RPMI7951 (cell line): ENCODE measurements at places on chromosomes 12 and 14.

- no peak for DNase-seq
Measured at GRCh38 chr12:97312570-97313135, 150.0 kb upstream of the RMST start.

- DNase-seq, result peak; percentile 89
Measured at GRCh38 chr14:70600382-70601157, at the start of gene MED6. Gene MED6, minus strand, starts transcription at chr14:70600655. Its CDS starts 18 bp downstream, at chr14:70600637.

DNA sequence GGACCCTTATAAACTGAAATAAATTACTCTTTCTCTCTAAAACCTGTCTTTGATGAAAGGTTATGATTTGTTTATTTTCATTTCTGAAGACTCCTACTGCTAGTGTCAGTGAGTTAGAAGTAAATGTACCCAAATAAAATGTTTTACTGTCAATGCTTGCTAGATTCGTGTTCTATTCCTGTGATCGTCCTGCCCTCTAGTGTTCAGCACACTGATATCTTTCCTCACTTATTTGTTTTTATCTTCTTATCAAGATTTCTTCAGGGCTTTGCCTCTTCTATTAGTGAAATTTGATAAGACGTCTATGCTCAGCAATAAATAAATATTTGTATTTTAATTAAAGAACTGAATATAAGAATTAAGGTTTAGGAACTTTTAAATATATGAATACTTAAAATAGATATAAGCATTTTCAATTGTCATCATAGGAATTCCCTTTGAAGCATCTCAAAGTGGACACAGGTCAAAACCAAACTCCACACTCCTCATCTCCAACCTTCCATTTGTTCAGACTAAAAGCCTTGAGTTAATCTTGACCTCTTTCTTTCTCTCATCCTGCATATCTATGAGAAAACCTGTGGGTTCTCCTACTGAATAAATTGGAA, 75.8 kb downstream of the C12orf50 start:
- DNase-seq, result peak; percentile 10

GRCh38 chr14:92302481-92302880, 20.5 kb upstream of the SLC24A4 start:
- DNase-seq, result no peak

DNA sequence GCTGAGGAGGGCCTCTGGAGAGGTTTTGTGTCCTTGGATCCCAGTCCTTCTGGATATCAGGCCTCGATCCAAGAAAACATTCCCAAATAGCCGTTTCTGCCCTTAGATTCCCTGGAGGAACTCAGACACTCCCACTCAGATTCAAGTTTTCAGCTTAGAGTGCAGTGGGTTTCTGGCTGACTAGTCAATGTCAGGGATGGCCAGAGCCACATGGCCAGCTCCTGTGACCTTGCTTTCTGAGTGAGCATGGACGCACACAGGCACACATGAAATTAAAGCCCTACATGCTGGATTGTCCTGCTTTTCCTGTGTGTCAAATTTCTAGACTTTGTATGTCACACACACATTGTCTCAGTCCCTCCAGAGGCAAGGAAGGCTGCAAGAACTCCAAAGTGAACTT, 86.2 kb downstream of the TNFAIP2 start:
- DNase-seq, result no peak

GRCh38 chr12:62128175-62128975, 131.8 kb upstream of the USP15 start:
- DNase-seq, result peak; percentile 1

DNA sequence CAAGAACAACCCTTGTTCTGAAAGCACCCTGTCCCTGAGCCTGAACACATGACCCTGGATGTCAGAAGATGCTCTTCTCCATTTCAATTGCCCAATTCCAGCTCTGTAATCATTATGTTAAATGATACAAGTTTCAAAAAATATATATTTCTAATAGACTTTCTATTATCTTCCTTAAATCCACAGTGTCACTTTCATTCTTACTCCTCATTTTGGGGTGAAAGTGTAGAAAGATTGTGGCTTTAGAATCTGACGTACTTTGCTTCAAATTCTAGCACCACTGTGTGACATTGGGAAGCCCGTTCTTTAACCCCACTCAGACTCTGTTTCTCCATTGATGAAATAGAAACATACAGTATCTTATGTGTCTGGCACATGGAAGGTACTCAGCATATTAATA, 83.2 kb downstream of the ETV6 start:
- DNase-seq, result no peak

DNA sequence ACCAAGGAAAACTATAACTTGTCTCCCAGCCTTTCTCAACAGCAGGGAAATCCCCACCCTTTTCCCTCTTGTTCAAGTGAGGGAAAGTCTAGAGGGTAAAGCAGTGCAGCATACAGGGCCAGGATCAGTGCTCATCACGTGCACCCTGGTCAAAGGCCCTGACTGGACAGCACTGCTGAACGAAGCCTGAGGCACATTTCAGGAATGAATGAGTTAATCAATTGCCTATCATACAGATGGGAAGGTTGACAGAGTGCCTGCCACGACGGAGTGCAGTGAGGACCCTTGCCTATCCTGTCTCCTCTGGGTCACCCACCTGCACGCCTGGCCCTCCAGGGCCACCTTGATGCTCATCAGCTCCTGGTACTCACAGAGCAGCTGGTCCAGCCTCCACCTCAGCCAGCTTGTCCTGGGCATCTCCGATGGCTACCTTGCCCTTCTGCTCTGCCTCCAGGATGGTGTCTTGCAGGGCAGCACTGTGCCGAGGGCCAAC, 11.7 kb upstream of the KRT73 start:
- no peak for DNase-seq

DNA sequence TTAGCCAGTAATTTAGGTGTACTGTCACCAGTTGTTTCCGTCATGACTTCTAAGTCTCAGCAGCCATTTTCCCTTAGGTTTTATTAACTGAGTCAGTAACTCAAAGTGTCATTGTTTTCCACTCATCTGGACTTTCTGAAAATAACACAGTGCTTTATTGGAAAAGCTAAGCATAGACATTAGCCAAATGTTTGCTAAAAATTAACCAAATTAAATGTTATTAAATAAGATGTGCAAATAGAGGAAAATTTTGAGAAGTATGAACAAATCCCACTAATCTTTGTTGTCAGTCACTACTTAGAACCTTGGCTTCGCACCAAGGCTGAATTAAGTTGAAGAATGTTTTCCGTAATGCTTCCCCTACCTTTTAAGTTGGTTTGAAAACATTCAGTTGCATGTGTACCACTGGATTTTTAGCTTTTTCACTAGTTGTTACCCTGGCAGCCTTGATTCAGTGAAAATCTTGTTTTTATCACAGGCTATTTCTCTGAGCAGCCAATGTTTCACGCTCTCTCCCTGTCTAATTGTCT, 43.0 kb downstream of the BORCS5 start:
- DNase-seq, result no peak

DNA sequence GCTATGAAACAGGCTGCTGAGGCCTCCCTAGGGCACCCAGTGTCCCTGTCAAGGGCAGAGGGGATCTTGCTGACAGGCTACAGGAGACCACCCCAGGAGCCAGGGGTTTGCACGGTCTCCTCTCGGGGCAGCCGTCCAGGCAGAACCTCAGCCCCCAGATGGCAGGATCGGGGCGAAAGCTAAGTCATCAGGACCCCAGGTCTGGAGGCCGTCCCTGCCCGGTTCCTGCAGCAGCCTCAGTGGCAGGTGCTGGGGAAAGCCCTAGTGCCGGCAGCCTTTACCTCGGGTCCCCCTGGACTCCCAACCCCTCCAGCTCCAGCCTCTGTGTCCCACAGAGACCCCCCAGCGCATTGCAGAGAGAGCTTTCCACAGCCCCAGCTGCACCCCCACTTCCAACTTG, 103.8 kb upstream of the C14orf180 start:
- DNase-seq, result no peak

GRCh38 chr12:3034067-3034750, 43.0 kb upstream of the TSPAN9 start:
- DNase-seq, result peak; percentile 39

DNA sequence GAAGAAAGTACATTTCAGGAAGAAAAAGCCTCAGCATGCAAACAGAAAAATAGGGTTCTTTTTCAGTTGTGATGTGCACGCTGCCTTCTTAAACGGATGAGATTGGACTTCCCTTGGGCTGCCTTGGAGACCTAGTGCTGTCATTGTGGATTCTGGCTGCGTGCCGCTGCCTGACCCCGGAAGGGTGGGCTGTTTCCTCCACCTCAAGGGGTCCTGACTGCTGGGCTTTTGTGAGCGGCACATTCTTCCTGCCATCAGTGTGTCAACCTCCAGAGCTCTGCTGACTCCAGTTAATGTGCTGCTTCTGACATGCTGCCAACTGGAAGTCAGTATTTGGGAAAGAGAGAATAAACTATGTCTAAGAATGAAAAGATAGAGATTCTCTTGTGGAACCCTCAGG, 25.1 kb downstream of the CCNK start:
- DNase-seq, result no peak

DNA sequence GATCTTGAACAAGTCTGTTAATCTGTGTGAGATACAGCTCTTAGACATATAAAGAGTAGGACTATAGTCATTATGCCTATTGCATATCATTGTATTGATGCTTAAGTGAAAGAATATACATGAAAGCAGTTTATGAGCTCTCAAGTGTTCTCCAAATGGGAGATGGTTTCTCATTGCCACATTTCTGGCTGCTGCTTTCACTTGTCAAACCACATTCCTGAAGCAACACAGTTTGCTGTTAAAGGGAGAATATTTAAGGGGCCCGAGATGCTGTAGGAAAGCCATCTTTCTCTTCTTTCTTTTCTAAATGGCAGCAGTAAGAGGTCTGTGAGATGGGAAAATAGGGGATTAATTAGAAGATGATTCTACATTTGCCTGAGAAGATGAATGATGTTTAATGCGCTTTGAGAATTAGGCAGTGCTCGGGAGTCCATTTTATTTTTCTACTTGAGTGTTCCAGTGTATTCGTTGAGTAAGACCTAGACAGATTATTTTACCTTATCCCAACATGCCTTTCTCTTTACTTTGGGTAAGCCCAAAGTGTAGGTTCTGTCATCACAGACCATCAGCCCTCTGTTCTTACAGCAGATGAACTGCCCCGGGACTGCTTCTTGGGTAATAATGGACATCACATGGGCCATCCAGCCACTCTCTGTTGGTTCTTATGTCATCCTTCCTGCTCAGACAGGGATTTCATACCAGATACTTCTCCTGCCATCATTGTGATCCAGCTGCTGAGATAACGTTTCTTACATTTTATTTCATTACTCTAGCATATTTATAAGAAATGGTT, 35.6 kb downstream of the ANO4 start:
- no peak for DNase-seq

GRCh38 chr14:35898217-35898775, 72.2 kb downstream of the BRMS1L start:
- DNase-seq, result no peak

- no peak for DNase-seq
Measured at GRCh38 chr12:19369691-19370148, 69.6 kb upstream of the AEBP2 start.

DNA sequence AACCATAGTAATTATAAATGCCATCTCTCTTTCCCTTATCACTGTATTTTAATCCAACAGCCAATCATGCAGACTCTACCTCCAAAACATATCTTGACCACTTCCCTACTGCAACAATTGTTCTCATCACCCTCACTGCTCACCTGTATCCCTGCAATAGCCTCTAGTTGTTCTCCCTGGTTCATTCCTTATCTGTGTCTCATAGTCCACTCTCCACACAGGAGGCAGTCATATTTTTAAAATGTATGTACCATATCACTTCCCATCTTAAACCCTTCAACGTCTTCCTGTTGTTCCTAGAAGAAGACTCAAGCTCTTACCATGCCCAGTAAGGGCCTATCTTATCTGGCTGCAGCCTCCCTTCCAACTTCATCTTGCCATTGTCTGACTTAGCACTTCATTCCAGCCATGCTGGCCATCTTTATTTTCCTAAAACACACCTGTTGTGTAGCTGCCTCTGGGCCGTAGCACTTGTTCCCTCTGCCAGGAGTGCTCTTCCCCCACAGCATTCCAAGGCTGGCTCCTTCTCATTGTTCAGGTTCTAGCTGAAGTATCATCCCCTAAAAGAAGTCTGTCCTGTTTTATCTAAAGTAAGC, 27.8 kb upstream of the BHLHE41 start:
- no peak for DNase-seq

GRCh38 chr12:123005081-123005626, 24.7 kb downstream of the ARL6IP4 start:
- DNase-seq, result no peak

- no peak for DNase-seq
Measured at GRCh38 chr14:90096566-90096965, 34.8 kb downstream of the KCNK13 start.

DNA sequence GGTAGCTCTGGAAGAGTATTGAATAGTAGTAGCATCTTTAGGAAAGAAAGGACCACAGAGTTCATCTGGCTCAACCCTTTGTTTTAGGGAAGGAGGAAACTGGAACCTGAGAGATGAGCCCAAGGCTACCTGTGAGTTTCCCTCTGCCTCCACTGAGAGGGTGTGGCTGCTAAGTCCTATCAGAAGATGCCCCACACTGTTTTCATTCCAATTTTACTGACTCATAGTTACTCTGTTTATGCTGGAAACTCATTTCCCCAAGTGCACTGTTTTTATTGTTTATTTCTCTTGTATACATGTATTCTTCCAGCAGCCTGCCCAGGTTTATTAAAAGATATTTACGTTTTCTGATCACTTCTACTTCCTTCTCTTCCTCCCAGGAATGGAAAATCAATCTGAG, 127.4 kb upstream of the ARHGAP5 start:
- DNase-seq, result no peak

DNA sequence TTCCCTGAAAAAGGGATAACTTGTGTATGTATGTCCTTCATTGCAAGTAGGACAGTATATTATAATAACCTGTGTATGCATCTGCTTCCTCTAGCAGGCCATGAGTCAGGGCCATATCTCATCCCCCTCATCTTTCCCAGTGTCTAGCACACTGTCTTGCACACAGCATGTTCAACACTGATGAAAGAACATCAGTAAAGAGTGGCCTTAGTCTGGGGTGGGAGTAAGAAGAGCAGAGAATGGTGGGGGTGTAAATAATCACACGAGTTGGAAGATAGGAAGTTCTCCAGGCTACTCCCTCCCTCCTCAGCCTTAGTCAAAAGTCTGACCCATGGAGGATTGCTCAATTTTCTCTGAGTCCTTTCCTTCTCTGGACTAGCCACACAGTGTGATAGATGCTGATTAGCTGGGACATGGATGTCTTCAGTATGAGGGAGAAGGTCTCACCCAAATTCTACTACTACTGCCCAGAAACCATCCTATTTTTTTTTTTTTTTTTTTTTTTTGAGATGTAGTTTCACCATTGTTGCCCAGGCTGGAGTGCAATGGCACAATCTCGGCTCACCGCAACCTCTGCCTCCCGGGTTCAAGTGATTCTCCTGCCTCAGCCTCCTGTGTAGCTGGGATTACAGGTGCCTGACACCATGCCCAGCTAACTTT, 14.6 kb upstream of the SP1 start:
- no peak for DNase-seq

DNA sequence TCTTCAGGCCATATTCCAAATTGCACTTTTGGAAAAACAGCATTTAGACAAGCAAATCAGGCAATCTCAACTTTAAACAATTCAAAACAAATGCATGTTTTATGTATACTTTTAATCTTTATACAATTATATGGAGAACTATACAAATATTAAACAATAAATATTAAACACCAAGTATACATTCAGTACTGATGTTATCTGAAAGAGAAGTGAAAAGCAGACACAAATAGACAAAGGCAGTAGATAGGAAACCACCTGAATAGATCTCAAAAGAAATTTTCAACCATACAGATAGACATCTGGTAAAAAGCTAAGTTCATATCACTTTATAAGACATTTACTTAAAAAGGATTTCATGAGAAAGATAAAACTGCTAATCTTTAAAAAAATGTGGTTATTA, 65.2 kb downstream of the ZC3H14 start:
- no peak for DNase-seq
